Epithelial cell of alveolus of lung (primary cell): ENCODE measurements at places on chromosomes 11 and 22. TPM values are rescaled to one million over a fixed set of nuclear protein-coding genes. Genes with fewer than 3 reads are reported as not detected.

The GVQW3 gene
- total RNA-seq: 0.65 and 1.7 TPM in 2 replicates

The OR5A1 gene
- total RNA-seq: not detected in 2 replicates

The MYOD1 gene
- total RNA-seq: 5.3 TPM in 1 of 2 replicates, not detected in the other

The MICAL2 gene
- 18.4 and 355 TPM in 2 replicates for total RNA-seq

The TH gene
- not detected in 2 replicates for total RNA-seq

The PTGDR2 gene
- total RNA-seq: 2.5 and 6.8 TPM in 2 replicates

The PHRF1 gene
- 17.1 and 30.9 TPM in 2 replicates for total RNA-seq

The SCGB2A2 gene
- not detected in 2 replicates for total RNA-seq

The RBX1 gene
- total RNA-seq: 78.2 and 78.4 TPM in 2 replicates

The MCHR1 gene
- 0.13 TPM in 1 of 2 replicates, not detected in the other for total RNA-seq

The INS gene
- total RNA-seq: not detected in 2 replicates

The CREB3L1 gene
- total RNA-seq: 37.4 and 41.9 TPM in 2 replicates

The MMP1 gene
- 28.2 and 861 TPM in 2 replicates for total RNA-seq

The NLRP10 gene
- 0.39 TPM in 1 of 2 replicates, not detected in the other for total RNA-seq

The DLG2 gene
- total RNA-seq: 0.26 and 1.6 TPM in 2 replicates

The IGSF22 gene
- not detected in 2 replicates for total RNA-seq

The KRTAP5-11 gene
- total RNA-seq: not detected in 2 replicates

The CECR2 gene
- 0.91 and 2.8 TPM in 2 replicates for total RNA-seq
